ENCODE measurements at places on chromosomes 7 and 10. TPM values are rescaled to one million over a fixed set of nuclear protein-coding genes. Genes with fewer than 3 reads are reported as not detected.
A peak's percentile ranks its signal among the peaks of the same experiment; 100 is the strongest.

Gene SLC18A3
- total RNA-seq: not detected

Gene LDB3
- total RNA-seq: 0.05 TPM

Gene VPS37D
- total RNA-seq: not detected

Gene FKBP6
- total RNA-seq: not detected

Gene SPACDR
- total RNA-seq: 3.0 TPM

DNA sequence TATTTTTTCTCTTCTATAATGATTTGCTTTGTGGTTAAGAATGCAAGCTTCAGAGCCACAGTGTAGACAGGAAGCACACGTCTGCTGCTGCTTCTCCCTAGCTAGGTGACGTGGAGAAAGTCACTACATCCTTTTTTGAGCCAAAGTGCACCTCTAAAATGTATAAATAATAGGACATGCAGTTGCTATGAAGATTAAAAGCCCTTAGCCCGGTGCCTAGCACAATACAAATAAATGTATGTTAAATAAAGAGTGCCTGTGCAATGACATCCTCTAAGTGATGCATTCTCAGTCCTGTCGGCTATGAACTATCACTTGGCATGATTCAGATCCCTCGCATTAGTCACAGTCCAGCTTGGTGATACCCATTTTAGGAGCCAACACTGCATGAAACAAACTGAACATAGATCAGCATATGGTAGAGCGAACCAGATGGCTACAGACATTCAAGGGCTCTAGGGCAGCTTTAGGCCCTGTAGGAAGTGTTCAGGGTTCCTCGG lies 4.8 kb upstream of the TRDMT1 start:
- DNase-seq: peak; percentile 59

DNA sequence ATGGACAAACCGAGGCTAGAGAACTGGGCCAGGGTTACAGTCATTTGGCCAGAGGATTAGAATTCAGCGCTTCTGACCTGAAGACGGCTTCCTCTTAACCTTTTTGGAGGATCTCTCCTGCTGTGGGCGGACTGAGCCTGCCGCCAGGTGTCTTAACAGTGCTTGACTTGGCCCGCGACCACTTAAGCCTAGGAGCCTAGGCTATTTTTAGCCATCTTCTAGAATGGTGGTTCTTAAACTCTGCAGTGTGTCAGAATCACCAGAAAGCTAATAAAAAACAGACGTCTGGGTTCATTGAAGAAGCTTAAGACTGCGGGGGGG lies 722 bp downstream of the MDH2 start:
- peak; percentile 24 for DNase-seq

GRCh38 chr7:151317936-151318335 lies 23.7 kb upstream of the NUB1 start:
- DNase-seq: no peak

GRCh38 chr10:25678666-25679065 lies 255.4 kb upstream of the MYO3A start:
- DNase-seq: no peak

- no peak for DNase-seq
These were observed 25.9 kb downstream of the OAT start for GRCh38 chr10:124392626-124393342.

GRCh38 chr7:92075455-92076158 lies 58.7 kb downstream of the CYP51A1 start:
- no peak for DNase-seq

DNA sequence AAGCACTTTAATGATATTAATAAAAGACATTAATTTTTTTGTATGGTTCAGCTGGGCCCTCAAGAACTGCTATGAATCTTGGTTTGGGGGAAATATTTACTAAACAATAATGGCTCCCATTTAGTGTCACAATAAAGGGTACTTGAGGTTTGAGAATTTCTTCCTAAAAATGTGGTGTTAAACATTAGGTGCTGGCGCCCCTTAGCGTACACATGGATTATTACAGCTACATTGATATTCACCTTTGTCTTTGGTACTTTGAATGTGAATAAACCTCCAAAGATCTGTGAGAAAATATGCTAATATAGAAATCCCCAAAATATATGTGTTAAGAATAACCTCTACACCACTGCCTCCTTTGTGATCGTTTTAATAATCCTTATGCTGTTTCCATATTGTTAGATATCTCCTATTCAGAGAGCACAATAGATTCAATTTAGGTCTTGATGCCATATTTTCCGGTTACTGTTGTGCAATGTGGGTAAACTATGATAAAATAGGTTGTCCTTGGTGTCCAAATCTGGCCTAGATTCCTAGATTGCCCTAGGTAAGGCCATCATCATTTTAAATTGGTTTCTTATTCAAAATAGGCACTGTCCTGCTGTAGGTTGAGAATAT lies 161.8 kb upstream of the CACNA2D1 start:
- peak; percentile 7 for DNase-seq

GRCh38 chr7:80182630-80183276 lies 48.1 kb downstream of the GNAI1 start:
- DNase-seq: no peak

GRCh38 chr7:101990811-101991418 lies 173.5 kb downstream of the CUX1 start:
- DNase-seq: no peak

DNA sequence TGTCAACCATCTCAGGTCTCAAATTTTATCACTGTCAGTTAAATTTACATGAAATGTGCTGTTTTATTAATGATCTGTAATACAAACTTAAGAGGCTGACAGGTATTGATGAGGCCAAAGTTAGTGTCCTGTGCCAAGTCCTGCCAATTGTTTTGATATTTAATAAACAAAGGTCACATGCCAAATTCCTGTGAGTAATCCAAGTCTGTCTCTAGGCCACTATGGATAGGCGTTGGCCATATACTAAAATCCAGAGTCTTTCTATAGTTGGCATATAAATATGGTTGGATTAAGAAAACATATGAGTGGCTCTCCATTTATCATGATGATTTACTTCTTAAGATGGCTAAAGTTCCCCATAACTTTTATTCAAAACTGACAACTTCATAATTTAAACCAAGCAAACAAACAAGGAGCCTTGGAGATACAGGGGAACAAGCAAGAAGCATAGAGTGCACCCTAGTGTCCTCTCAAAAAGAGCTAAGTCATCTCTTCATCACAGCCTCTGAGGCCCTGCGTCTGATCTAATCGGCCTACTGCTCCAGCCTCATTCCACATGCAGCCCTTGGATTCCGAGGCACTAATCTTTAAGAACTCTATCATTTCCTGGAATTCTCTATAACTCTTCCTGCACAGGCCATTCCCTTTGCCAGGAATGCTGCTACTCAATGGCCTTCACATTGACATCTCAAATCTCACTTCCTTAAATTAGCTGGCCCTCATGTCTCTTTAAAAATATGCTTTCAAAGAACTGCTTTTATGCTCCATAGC lies 32.7 kb upstream of the NRCAM start:
- no peak for DNase-seq

GRCh38 chr10:11218395-11218794 lies 200.7 kb downstream of the CELF2 start:
- DNase-seq: no peak

DNA sequence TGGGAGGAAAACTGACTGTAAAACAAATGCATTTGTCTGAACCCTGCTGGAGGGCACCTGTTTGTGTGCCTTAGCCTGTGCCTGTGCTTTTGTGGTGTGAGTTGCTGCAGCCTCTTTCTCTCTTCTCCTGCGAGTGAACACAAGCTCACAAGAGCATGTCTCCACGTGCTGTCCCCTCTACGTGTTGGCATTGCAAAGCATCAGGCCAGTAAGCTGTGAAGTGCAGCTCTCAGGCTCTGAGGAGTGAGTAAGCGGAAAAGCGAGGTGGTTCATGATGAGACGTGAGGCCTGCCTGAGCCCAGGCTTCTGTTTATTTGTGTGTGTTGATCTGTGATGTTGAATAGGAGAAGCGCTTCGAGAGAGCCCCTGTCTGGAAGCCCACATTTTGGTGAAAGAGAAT lies 85.6 kb upstream of the PDCD4 start:
- DNase-seq: no peak

Measured in activated CD4-positive, alpha-beta T cell treated with anti-CD3 and anti-CD28 coated beads, Interleukin-2, amount 10 ng/mL, durations not matched to agents 7 days and 5 days (primary cell).